ENCODE measurements at places on chromosomes 5 and 9.

DNA sequence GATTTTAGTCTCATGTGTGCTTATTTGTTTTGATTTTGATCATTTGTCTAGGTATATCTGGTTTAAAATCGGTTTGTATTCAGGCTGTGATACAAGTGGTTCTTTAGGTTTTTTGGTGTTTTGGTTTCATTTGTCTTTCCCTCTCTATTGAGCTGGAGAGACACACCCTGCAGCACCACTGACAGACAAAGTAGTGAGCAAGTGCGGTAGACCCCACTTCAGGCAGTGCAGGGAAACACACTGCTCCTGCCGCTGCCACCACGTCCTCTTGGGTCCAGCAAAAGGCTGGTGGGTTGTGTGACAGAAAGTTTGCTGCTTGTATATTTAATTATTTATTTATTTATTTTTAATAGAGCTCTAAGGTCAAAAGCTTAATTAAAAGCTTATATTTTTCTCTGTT lies 801.0 kb downstream of the NR2F1-AS1 start:
- no peaks in the 10 kb centered on the region for H3K36me3 ChIP-seq
- no peaks in the 10 kb centered on the region for H3K4me1 ChIP-seq
- no peak for DNase-seq

DNA sequence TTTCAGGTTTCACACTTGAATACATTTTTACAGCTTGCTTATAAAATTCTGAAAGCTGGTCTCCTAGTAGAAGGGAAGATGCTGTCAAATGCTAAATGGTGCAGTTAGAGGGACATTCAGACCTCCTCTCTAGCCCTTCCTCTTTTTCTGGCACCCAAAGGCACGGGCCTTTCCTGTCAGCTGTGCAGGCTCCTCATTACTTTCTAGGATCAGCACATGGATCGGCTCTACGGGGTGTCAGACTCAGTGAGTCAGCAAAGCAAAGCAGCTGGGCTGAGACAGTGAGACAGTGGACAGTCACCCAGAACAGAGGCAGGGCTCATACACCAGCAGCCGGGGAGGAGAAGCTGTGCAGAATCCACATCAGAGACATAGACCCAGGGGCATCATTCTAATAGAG lies 80.0 kb upstream of the TNC start:
- DNase-seq: no peak
- peaks cover 37% of the 10 kb centered on the region for H3K27me3 ChIP-seq
- H3K4me3 ChIP-seq: no peak overlapping the region
- H3K27ac ChIP-seq: no peak overlapping the region

- peaks cover 25% of the 10 kb centered on the region for H3K4me1 ChIP-seq
- H3K27ac ChIP-seq: no peak overlapping the region
- no peaks in the 10 kb centered on the region for H3K27me3 ChIP-seq
- no peak for DNase-seq
- peaks cover 3% of the 10 kb centered on the region for H3K36me3 ChIP-seq
- no peak overlapping the region for H3K4me3 ChIP-seq
These were observed 12.3 kb downstream of the CCNH start for GRCh38 chr5:87400305-87400899.

- H3K4me3 ChIP-seq: no peak overlapping the region
- H3K27me3 ChIP-seq: no peaks in the 10 kb centered on the region
- H3K4me1 ChIP-seq: peaks cover 17% of the 10 kb centered on the region
- H3K36me3 ChIP-seq: no peaks in the 10 kb centered on the region
- no peak overlapping the region for H3K27ac ChIP-seq
- DNase-seq: no peak
These were observed 13.0 kb downstream of the RXRA start for GRCh38 chr9:134339183-134339806.

DNA sequence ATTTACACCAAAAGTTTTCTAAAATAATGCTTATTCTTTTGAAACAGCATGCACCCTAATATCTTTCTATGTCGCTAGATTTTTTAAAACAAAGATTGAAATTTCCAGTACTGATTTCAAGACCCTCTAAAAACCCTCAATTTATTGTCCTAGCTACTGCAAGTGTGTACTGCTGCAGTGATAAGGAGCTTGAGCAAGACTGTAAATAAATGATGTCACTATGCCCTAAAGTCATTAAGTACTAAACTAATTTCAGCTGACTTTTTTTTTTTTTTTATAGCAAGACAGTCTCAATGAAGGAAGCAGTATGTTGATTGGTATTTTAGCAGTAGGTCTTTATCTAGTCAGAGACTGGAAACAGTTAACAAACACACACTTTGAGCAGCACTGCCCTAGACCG lies 12.2 kb upstream of the MIER3 start:
- H3K4me1 ChIP-seq: peaks cover 11% of the 10 kb centered on the region
- peaks cover 74% of the 10 kb centered on the region for H3K27me3 ChIP-seq

GRCh38 chr5:138455232-138455930 lies 9.9 kb upstream of the EGR1 start:
- H3K4me3 ChIP-seq: no peak overlapping the region
- H3K4me1 ChIP-seq: peaks cover 18% of the 10 kb centered on the region
- H3K27ac ChIP-seq: peak overlapping the region; percentile 53
- peaks cover 6% of the 10 kb centered on the region for H3K27me3 ChIP-seq

DNA sequence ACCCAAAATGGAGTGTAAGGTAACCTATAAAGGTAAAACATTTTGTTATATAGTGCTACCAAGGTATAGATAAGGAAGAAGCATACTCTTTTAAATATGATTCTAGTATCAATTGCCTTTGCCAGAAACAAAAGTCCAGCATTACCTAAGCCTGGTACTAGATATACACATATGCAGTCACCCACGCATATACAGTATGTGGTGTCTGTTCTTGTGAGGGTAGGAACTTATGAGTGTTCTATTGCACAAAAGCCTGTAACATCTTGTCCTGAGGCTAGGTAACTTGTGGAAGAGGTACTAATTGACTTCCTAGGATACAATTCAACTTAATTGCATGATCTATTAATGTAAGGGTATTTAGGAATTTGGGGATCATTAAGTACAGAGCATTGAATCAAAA lies 31.3 kb upstream of the IFNE start:
- H3K27ac ChIP-seq: no peak overlapping the region
- peaks cover 5% of the 10 kb centered on the region for H3K27me3 ChIP-seq
- no peaks in the 10 kb centered on the region for H3K4me1 ChIP-seq

DNA sequence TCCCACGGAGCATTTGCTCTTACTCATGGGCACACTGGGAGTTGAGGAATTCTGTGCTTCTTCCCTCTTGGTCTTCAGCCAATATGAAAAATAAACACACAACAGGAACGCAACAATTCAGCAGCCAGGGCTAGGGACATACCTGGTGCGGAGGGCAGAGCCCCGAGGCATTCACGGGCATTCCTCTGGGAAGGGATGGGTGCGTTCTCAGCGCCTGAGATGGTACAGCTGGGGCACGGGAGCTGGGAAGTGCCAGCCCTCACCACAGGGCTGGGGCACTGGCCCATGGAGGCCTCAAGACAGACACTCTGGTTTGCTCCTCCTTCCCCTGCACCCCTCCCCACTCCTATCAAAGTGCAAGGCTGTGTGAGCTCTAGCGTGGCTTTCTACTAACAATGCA lies 2.1 kb downstream of the SLC6A3 start:
- DNase-seq: no peak
- no peak overlapping the region for H3K27ac ChIP-seq
- H3K4me3 ChIP-seq: no peak overlapping the region
- peaks cover 3% of the 10 kb centered on the region for H3K36me3 ChIP-seq
- peaks cover 6% of the 10 kb centered on the region for H3K4me1 ChIP-seq

GRCh38 chr9:93711002-93711401 lies 134.6 kb downstream of the PHF2 start:
- no peak overlapping the region for H3K27ac ChIP-seq
- no peaks in the 10 kb centered on the region for H3K36me3 ChIP-seq
- H3K27me3 ChIP-seq: peaks cover 20% of the 10 kb centered on the region
- no peak for DNase-seq

- H3K27ac ChIP-seq: no peak overlapping the region
- no peak overlapping the region for H3K4me3 ChIP-seq
- H3K4me1 ChIP-seq: no peaks in the 10 kb centered on the region
- no peak for DNase-seq
These were observed 18.2 kb downstream of the SLC9A3 start for GRCh38 chr5:505951-506525.

DNA sequence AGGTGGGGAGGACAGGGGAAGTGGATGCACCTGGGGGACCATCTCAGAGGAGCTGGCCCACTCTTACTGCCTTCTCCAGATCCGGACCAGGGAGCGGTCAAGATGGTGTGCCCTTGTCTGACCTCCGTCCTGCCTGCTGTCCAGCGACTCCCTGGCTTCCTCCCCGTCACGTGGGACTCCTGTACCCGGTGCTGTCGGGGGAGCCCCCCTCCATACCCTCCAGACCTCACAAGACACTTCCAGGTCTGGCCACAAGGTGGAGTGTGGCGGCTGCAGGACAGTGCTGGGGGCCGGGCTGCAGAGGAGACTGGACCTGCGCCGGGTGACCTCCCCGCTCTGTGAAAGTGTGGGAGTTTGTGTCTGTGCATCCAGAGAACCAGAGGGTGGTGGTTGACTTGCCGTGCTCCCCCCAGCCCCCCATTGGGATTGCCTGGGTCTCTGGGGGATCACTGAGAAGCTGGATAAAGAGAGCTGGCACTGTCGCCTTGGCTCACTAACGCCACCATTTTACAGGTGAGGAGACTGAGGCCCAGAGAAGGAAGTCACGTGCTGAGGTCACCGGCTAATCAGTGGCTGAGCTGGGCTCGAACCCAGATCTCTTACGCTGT lies 1.9 kb upstream of the CRB2 start:
- H3K36me3 ChIP-seq: no peaks in the 10 kb centered on the region
- no peak overlapping the region for H3K27ac ChIP-seq
- peaks cover 14% of the 10 kb centered on the region for H3K4me1 ChIP-seq
- no peak overlapping the region for H3K4me3 ChIP-seq

- H3K4me3 ChIP-seq: no peak overlapping the region
- no peak overlapping the region for H3K27ac ChIP-seq
- H3K4me1 ChIP-seq: no peaks in the 10 kb centered on the region
- H3K36me3 ChIP-seq: no peaks in the 10 kb centered on the region
- H3K27me3 ChIP-seq: peaks cover 28% of the 10 kb centered on the region
These were observed 24.3 kb upstream of the CNOT6 start for GRCh38 chr5:180469866-180470265.

GRCh38 chr5:21097661-21098060 lies 1109.7 kb upstream of the CDH18 start:
- no peaks in the 10 kb centered on the region for H3K27me3 ChIP-seq
- H3K27ac ChIP-seq: no peak overlapping the region
- H3K36me3 ChIP-seq: no peaks in the 10 kb centered on the region

DNA sequence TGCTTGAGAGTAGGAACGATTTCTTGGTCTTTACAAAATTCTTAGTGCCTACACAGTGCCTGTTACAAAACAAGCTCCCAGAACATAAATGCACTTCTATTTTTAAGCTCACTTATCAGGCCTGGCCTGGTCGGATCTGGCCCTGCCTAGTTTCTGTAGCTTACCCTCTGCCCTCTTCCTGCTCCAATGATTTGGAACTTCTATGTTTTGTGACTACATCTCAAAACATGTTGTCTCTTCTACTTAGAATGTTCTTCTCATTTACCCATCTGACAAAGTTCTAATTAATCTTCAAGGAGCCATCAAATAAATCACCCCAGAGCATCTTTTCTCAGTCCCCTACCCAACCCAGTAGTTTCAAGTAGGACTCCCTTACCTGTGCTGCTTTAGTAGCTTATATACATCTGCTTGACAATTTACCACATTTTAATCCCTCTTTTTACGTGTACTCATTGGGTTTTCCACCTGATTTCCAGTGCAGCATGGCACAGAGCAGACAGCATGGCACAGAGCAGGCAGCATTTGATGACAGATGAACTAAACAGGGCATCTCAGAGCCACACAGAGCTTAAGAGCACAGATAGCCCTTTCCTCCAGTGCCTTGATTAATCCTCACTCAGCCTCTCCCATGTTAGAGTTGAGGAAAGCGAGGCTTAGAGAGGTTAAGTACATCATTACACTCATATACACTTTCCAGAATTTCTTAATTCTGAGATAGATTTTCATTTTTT lies 171.9 kb downstream of the MAPKAP1 start:
- H3K27ac ChIP-seq: no peak overlapping the region
- peaks cover 7% of the 10 kb centered on the region for H3K36me3 ChIP-seq
- H3K27me3 ChIP-seq: no peaks in the 10 kb centered on the region
- no peak for DNase-seq
- no peak overlapping the region for H3K4me3 ChIP-seq
- peaks cover 17% of the 10 kb centered on the region for H3K4me1 ChIP-seq

DNA sequence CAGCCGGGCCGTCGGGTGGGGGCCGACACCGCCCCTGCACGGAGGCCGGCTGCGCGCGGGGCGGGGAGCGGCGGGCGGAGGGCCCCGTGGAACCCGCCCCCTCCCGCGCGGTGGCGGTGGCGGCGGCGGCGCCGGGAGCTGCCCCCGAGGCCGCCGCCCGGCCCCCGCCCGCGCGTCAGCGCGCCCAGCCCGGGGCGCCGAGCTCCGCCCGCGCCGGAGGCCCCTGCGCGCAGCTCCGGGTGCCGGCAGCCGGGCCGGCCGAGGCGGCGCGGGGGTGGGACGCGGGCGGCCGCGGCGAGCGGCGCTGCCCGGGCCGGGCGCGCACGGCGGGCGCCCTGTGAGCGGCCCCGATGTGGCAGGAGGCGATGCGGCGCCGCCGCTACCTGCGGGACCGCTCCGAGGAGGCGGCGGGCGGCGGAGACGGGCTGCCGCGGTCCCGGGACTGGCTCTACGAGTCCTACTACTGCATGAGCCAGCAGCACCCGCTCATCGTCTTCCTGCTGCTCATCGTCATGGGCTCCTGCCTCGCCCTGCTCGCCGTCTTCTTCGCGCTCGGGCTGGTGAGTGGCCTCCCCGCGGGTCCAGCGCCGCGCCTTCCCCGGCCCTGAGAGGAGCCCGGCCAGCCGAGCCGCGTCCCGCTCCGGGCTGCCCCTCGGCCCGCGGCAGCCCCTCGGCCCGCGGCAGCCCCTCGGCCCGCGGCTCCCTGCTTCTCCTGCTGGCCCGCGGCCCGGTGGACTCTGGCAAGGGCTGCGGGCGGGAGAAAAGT lies at the start of gene ADCY2:
Gene ADCY2 (plus strand): TSS at position 192 of the 766 bp plus-strand sequence. CDS start 159 bp downstream, at position 351.
- H3K27me3 ChIP-seq: peaks cover 42% of the 10 kb centered on the region
- no peak within 1 kb of the TSS for H3K27ac ChIP-seq
- no peak for DNase-seq
- H3K36me3 ChIP-seq: peaks cover 3% of the 10 kb centered on the region
- H3K4me1 ChIP-seq: peaks cover 4% of the 10 kb centered on the region

- H3K27me3 ChIP-seq: no peaks in the 10 kb centered on the region
- H3K27ac ChIP-seq: no peak overlapping the region
- no peak overlapping the region for H3K4me3 ChIP-seq
These were observed 406.8 kb downstream of the BRINP1 start for GRCh38 chr9:118962426-118962825.

- H3K4me1 ChIP-seq: no peaks in the 10 kb centered on the region
- no peak for DNase-seq
- H3K27ac ChIP-seq: no peak overlapping the region
- H3K27me3 ChIP-seq: peaks cover under 1% of the 10 kb centered on the region
- H3K36me3 ChIP-seq: peaks cover 2% of the 10 kb centered on the region
These were observed 19.0 kb upstream of the TCOF1 start for GRCh38 chr5:150338546-150338945.

DNA sequence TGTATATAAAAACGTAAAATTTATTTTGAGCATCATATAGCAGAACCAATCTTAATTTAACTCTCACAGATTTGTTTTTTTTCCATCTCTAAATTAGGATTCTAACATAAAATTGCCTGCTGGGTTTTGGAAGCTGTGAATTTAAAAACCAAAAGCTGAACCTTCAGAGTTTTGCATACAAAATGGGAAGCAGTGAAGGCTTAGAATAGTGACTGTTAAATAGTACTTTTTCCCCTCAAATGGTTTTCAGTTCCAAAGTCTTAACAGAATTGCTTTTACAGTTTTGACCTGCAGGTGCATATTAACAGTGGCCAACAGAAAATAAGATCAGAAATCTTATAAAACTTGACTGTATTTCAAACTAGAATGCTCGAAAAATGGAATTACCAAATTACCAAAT lies 55.1 kb upstream of the LVRN start:
- no peak overlapping the region for H3K27ac ChIP-seq
- H3K27me3 ChIP-seq: no peaks in the 10 kb centered on the region
- DNase-seq: no peak
- no peaks in the 10 kb centered on the region for H3K4me1 ChIP-seq
- H3K36me3 ChIP-seq: no peaks in the 10 kb centered on the region

Measured in T-helper 17 cell (primary cell).